ENCODE measurements at places on chromosomes 6 and 20. TPM values are rescaled to one million over a fixed set of nuclear protein-coding genes. Genes with fewer than 3 reads are reported as not detected.

The PRSS35 gene
- total RNA-seq: 3.5 TPM

The CASS4 gene
- 0.49 TPM for total RNA-seq

The HLA-G gene
- total RNA-seq: not detected

The MCCD1 gene
- not detected for total RNA-seq

The SEMG1 gene
- not detected for total RNA-seq

The SUMO4 gene
- not detected for total RNA-seq

The MAS1 gene
- under 0.01 TPM for total RNA-seq

The TAGAP gene
- not detected for total RNA-seq

The ULBP3 gene
- total RNA-seq: 0.41 TPM

The KIF13A gene
- total RNA-seq: 86.8 TPM

The C2 gene
- total RNA-seq: 4.4 TPM

The TCF15 gene
- total RNA-seq: not detected

The TMEM63B gene
- 20.7 TPM for total RNA-seq

Data from fibroblast of the aortic adventitia (primary cell).